SK-MEL-5 (cell line): ENCODE measurements at places on chromosomes 4 and X. TPM values are rescaled to one million over a fixed set of nuclear protein-coding genes. Genes with fewer than 3 reads are reported as not detected.

DNA sequence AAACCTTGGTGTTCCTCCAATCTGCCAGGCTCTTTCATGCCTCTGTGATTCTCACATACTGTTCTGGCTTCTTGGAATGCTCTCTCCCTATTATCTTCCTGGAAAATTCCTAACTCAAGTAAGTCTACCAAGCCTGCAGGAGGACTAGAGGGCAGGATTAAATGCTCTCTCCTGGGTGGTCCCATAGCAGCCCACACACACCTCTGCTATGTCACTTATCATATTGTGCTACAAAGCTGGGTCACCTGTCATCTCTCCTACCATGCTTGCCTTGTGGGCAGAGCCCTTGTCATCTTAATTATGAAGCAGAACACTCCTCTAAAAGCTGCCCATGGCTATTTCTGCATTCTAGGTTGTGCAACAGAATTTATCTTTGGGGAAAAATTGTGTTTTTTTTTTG lies 344.5 kb upstream of the NOCT start:
- no peak for DNase-seq

DNA sequence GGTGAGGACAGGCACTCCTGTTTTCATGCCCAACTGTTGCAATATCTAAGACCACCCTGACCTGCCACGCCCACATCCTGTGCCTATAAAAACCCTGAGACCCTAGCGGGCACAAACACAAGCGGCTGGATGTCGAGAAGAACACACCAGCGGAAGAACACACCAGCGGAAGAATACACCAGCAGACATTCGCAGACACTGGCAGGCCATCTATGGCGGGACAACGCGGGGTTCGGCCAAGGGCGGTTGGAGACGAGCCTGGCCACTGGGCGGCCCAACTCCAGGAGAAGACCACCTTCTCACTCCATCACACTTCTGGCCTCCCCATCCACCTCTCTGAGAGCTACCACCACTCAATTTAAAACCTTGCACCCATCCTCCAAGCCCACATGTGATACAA lies 361.4 kb downstream of the FAT4 start:
- no peak for DNase-seq

HTT gene
- total RNA-seq = 17.2 and 18.0 TPM in 2 replicates

DNA sequence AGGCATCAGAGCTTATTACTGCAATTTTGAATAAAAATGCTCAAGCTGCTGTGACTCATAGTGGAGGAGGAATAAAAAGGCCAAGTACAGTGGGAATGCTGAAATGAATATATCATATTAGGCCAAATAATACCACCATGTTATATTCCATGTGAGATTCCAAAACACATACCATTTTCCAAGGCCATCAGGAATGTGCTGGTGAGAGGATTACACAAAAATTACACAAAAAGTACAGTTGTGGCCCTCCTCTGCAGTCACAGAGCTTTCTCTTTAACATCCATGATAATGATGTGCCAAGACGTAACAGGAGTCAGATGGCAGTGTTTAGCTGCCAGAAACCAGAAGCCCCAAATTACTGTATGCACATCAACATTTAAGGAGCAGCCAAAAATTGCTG lies 153.5 kb downstream of the PCDH18 start:
- no peak for DNase-seq

- peak; percentile 76 for DNase-seq
These were observed 91.7 kb upstream of the CXorf66 start for GRCh38 chrX:140057001-140057411.

GRCh38 chr4:8702516-8703400 lies 110.2 kb downstream of the CPZ start:
- no peak for DNase-seq

DNA sequence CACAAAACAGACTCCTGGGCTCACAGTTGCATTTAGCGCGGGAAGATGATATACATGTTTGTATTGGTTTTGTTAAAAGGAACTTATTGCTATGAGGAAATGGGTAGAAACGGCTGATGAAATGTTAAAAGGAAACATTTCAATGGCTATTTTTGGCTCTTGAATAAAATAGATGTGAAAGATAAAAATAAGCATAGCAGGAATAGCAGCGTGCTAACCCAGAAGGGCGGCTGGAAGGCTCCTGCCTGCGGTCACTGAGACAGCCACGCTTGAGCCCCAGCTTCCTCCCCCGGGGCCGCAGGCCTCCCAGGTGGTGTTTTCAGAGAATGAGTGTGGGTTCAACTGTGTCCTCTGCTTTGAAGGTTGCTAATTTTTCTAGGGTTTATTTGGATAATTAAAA lies 35.0 kb upstream of the CLCN4 start:
- no peak for DNase-seq

DNA sequence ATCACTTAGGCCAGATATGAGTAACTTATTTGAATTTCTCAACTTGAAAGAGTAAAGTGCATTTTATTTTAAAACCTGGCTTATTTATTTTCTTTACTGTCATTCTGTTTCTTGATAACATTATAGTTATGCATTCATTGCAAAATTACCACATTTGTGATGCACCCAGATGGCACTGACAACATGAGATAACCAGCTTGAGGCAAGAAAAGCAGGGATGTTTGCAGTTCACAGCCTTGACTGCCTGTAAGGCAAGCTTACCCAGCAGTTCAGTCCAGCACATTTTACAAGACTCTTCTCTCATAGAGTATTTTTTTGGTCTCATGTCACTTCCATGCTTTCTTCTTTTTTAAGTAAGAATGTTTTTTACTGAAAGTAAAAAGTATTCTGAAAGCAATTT lies 25.3 kb upstream of the EPGN start:
- no peak for DNase-seq

GRCh38 chr4:41120297-41121217 lies 93.8 kb downstream of the APBB2 start:
- DNase-seq = peak; percentile 78

DNA sequence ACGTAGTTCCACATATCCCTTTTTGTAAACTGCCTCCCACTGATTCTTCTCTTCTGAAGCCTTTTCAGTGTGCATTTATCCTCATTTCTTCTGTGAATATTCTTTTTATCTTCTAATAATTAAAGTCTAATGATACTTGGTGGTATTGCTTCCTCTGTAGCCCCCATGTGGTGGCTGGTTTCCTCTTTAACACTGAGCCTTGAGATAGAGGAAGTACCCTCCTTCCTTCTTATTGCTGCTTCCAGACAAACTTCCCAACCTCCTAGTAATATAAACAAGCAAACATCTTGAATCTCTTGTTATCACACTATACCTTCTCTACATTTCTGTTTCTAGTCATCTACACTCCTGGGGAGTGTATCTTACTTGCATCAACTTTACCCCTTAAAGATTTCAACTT lies 310.5 kb upstream of the GIMD1 start:
- no peak for DNase-seq

CT45A10 gene
- total RNA-seq = 141 and 152 TPM in 2 replicates

- no peak for DNase-seq
These were observed 897.5 kb downstream of the PCDH7 start for GRCh38 chr4:31617667-31618066.

GRCh38 chrX:19214311-19214710 lies 92.0 kb upstream of the ADGRG2 start:
- no peak for DNase-seq

GRCh38 chrX:39396358-39396995 lies 595.2 kb downstream of the MID1IP1 start:
- DNase-seq = no peak

- DNase-seq = no peak
These were observed 168.7 kb downstream of the STK32B start for GRCh38 chr4:5220028-5220427.

DNA sequence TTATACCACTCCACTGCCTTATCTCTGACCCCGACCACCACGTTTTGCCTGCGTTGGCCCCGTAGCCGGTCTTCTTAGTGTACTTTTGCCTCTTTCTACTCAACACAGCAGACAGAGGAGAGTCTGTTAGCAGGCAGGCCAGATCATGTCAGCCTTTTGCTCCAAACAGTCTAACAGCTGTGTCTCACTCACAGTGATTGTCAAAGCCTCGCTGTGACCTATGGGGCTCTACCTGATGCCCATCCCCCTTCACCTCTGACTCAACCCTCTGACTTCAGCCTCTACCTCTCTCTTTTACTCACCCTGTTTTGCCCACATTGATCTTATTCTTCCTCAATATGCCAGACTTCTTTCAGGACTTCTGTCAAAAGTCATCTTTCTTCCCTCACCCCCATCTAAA lies 127.1 kb downstream of the TRIML1 start:
- DNase-seq = no peak

GRCh38 chrX:13022926-13023325 lies 21.5 kb downstream of the FAM9C start:
- no peak for DNase-seq

- no peak for DNase-seq
These were observed 30.1 kb upstream of the CYSLTR1 start for GRCh38 chrX:78357342-78358055.

DMRTC1B gene
- total RNA-seq = not detected in 2 replicates

DNA sequence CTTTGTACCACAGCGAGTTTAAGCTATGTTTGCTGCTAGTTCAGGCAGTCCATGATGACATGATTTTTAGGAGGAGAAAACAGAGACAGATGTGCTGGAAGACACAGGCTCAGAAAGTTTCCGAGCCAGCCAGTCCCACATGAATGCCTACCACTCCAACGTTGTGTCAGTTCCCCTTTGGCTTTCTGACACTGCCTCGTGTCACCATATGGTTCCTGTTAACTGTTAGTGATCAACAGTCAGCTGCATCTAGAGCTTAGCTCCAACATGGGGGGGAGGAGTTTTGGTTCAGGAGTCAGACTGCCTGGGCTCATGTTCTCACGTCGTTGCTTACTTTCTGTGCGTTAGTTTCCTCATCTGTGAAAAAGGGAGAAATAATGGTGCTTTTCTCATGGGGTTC lies 343.7 kb downstream of the MID1IP1 start:
- no peak for DNase-seq

DNA sequence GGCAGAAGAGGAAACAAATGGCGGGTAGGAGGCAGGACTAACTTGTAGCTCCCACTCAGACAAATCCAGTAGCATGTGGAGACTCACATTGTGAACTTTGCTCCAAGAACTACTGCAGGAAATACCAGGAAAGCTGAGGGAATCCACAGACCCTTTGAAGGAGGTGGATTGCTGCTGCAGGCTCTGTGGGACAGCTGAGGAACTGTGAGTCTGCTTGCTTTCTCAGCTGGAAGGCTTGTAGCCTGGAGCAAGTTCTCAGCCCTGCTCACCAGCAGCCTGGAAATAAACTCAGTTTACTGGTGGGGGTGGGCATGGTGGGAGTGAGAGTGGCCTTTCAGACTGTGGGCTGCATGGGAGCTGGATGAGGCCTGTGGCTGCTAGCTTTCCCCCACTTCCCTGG lies 16.0 kb downstream of the RTL3 start:
- DNase-seq = no peak
